ENCODE measurements at places on chromosomes 2 and 18. TPM values are rescaled to one million over a fixed set of nuclear protein-coding genes. Genes with fewer than 3 reads are reported as not detected.

- DNase-seq: no peak
These were observed 2.9 kb upstream of the INSIG2 start for GRCh38 chr2:118085173-118086023.

TUBB8B gene
- total RNA-seq: not detected

M1AP gene
- total RNA-seq: not detected

GRCh38 chr2:66651295-66651694 lies 216.4 kb downstream of the MEIS1 start:
- no peak for DNase-seq

LCT gene
- total RNA-seq: 0.40 TPM

CYTIP gene
- total RNA-seq: 5.9 TPM

ERICH2 gene
- total RNA-seq: not detected

LRRTM4 gene
- 0.29 TPM for total RNA-seq

DNA sequence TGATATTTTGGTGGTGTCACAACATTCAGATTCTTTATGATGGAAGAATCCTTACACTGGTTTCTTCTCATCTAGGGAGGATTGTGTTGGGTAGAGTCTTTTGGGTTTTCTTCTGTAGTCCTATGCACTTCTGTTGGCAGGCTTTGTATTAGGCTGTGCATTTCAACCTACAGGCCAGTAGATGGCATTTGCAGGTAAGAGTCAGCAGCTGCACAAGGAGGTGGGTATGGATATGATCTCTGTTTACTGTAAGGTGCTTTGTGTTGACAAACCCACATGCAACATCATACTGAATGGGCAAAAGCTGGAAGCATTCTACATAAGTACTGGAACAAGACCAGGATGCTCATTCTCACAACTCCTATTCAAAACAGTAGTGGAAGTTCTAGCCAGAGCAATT lies 656.8 kb downstream of the METTL4 start:
- DNase-seq: no peak

- DNase-seq: no peak
These were observed 50.5 kb downstream of the KCNE4 start for GRCh38 chr2:223102450-223102849.

- DNase-seq: peak; percentile 20
These were observed 683.0 kb downstream of the SLC4A3 start for GRCh38 chr2:220310451-220310861.

DNA sequence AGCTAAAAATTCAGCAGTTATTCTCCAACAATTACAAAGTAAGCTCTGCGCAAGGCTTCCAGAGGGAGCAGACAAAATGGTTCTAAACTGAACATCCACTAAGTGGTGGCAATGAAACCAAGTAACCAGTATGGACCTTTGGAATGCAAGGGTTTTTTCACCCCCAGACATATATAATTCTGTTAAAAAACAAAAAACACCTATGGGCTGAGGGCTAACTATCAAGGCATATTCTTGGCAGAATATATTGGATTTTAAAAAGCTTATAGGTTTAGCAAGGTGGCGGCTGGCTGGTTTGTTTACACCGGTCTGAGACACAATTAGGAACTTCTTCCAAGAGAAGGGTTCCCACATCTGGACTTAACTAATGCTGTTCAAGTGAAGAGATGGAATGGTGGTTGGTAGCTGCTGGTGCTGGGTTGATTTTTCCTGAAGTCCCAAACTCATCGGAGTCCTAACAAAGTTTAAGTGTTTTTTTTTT lies 2.8 kb downstream of the ZFP36L2 start:
- no peak for DNase-seq

DNA sequence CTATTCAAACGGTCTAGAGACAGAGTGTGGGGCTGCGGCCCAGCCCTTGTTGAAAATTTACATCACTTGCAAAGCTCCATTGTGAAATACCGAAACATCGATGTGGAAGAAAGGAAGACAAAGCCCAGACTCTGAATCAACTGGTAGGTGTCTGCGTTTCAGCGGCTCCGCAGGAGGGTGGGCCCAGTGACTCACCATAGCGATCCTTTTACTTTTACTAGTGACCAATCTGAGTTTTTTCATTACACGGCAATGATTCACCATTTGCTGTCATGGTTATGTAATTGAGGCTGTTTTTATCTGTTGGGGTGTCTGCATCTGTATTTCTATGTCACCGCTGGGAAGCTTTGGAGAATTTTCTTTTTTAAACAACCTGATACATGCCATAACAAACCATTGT lies 66.6 kb upstream of the ODC1 start:
- DNase-seq: peak; percentile 92

SERPINB10 gene
- total RNA-seq: 1.5 TPM

GAREM1 gene
- total RNA-seq: 1.5 TPM

DNA sequence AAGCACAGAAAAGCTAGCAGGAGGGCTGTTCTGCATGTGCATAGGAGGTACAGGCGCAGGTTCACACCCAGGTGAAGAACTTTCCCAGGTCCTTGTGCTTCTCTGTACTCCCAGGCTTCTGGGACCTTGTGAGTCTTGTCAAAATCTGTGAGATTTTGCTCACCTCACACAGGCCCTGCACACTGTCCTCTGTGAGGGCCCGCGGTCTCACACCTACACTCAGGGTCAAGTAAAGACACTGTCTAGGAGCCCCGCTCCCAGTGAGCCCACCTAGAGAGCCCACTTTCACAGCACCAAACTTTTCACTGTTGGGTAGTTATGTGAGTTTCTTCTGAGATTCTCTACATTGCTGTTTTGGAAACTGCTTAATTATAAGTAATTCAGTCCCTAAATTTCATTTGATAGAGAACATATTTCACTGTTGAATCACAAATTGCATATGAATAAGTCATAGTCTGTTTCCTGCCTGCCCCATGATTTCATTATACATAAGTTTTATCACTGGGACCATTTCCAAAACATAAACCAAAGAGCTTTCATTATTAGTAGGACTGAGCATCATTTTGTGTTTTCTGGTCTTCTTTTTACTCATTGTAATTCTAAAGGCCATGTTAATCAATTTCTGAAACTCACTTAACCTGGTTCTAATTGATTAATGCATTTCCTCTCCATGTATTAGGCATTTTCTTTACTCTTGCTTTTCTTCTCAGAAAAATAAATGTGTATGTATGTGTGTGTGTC lies 234.2 kb upstream of the SPOPL start:
- DNase-seq: peak; percentile 22

DNA sequence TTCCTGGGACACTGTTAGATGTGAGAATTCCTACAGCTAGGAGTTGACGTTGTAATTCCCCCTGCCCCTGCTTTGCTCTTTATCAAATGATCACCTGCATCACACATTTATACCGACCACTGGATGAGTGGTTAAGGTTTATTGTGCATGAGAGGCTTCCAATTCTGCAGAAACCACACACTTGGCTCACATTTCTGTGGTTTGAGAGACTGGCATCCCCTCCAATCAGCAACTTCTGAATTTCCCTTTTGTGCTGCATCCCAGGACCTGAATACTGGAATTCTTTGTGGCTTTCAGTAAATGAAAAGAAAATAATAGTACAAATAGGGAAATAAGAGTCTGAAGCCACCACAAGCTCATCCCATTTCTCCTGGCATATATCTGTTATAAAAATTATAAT lies 628.7 kb upstream of the PIK3C3 start:
- no peak for DNase-seq

GRCh38 chr2:95047629-95048510 lies 22.4 kb downstream of the MAL start:
- no peak for DNase-seq

DNA sequence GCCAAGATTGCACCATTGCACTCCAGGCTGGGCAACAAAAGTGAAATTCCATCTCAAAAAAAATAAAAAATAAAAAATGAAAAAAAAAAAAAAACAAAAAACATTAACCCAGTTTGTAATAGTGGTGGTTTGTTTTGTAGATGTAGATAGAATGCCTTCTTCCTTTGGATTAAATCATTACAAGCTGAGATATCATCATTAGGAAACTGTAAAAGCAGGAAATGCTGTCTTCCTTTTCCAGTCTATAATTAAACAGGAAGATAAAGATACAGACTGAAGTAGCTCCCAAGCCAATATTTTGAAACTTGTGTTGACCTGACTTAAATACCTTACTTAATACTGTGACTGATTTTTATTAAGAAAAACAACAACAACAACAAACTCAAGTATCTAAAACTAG lies 43.1 kb downstream of the RBMS1 start:
- DNase-seq: no peak

KIAA2012 gene
- not detected for total RNA-seq
